NCI-H187 (cell line): ENCODE measurements at places on chromosomes 1 and 21.

GRCh38 chr1:193592317-193592716, 405.9 kb upstream of the B3GALT2 start:
- DNase-seq, result no peak

DNA sequence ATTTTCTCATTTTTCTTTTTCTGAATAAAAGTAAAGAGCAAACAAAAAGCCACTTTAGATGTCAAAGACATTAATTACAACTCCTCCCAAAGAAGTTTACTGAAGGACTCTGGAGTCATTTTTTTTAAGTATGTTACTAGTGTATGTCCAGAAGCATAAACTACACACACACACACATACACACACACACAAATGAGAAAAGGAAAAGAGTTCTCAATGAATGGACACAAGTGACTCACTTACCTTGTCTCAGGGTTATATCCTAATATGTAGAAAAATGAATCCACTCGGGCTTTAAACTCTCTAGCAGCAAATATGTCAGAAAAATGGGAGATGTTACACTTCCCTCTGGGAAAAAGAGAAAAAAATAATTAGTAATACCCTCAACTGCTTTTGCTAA, 223.1 kb downstream of the SLC45A1 start:
- DNase-seq, result no peak

GRCh38 chr1:222918801-222919477, 104.1 kb downstream of the DISP1 start:
- no peak for DNase-seq

GRCh38 chr1:169236143-169236542, 129.7 kb downstream of the ATP1B1 start:
- DNase-seq, result no peak

DNA sequence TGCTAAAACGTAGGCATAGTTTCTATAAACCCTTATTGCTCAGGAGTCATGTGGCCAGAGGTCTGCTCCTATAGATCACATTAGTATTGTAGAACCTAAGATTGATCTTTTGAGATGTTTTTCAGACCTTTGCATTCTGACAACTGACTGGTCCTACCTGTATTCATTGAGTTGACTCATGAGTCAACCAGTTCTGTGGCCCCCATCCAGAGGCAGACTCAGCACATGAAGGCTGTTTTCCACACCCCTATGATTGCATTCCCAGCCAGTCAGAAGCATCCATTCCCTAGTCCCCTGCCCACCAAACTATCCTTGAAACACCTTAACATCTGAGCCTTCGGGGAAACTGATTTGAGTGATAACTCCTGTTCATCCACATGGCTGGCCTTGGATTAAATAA, 451.7 kb downstream of the SIPA1L2 start:
- no peak for DNase-seq

GRCh38 chr1:83781667-83782066, 217.3 kb downstream of the TTLL7 start:
- no peak for DNase-seq

- no peak for DNase-seq
Observed at GRCh38 chr1:204331847-204332487, 27.8 kb downstream of the PLEKHA6 start.

GRCh38 chr1:64675718-64676345, 69.0 kb upstream of the RAVER2 start:
- no peak for DNase-seq

GRCh38 chr1:56390232-56390867, 189.0 kb downstream of the PLPP3 start:
- no peak for DNase-seq

DNA sequence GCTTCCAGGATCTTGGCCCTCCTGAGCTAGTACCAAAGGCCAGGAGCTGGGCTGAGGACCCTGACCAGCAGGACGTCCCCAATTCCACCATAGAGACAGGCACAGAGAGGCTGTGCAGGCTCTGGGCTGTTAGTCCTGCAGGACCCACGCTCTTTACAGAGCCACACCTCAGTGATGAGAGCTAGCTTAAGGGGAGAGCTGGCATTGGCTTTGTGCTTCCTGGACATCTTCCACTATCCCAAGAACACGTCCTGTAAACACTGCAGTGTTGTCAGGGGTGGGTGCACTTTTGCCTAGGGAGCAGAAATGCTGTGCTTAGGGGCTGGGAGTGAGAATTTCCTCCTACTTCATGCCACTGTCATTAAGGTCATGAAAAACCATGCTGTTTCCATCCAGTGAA, 91.7 kb upstream of the EDN2 start:
- DNase-seq, result no peak

GRCh38 chr21:46222436-46223116, 6.0 kb downstream of the LSS start:
- no peak for DNase-seq
